Fibroblast of upper back skin (primary cell): ENCODE measurements at places on chromosomes 1 and 21.

DNA sequence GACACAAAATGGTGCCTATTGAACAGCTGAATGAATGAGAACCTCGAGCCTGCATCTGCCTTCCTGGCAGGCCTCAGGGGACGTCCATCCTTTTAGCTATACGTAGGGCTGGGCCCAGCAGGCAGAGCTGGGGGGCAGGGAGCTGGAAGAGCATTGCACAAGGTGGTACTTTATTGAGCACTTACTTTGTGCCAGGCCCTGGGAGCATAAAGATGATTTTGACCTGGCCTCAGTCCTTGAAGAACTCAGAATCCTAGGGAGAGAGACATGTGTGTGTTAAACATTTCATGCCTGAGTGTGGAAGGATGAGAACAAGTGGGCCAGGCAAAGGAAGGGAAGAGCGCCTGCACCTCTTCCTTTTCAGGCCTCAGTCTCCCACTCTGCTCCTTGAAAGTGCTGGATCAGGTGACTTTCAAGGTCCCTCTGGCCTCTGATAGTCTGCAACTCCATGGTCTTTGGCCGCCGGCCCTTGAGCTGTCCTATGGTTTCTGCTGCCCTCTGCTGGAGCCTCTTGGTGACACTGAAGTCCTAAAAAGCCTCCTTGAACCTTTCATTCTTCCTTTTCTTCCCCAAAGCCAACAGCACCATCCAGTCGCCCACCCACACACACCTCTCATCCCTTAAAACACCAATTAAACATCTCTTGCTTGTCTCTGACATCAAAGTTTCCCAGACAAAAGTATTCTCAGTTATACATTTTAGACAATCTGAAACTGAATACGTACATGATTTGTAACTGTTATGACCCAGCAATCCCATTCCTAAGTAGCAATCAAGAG lies 3.5 kb upstream of the PEAR1 start:
- peak; percentile 74 for DNase-seq

- peak; percentile 42 for DNase-seq
Measured at GRCh38 chr1:91830242-91831131, 55.5 kb downstream of the TGFBR3 start.

DNA sequence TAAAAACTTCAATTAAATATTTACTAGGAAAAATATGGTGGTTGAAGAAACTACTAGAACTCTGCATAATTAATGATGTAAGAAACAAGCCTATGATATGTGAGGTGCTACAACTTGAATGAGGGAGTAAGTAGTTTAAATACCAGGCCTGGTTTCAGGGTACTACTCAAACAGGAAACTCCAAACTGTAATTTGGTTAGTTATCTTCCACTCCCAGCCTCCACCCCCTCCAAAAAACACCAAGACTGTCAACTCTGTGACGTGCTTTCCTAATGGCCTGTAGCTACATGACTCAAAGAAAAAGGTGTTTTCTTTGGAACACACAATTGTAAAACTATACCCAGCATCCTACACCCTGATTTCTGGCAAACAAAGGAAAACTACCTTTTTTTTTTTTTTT lies 55.9 kb upstream of the RCC1 start:
- DNase-seq = no peak

GRCh38 chr21:42443181-42443785 lies 39.6 kb downstream of the UBASH3A start:
- DNase-seq = no peak

GRCh38 chr1:229563241-229563640 lies 4.7 kb upstream of the ABCB10 start:
- no peak for DNase-seq

GRCh38 chr21:43925609-43926008 lies 60.6 kb downstream of the AGPAT3 start:
- DNase-seq = no peak

GRCh38 chr1:32791881-32792280 lies 25.3 kb downstream of the YARS1 start:
- peak; percentile 57 for DNase-seq

- DNase-seq = peak; percentile 14
Measured at GRCh38 chr21:15732290-15732995, 2.7 kb downstream of the USP25 start.

- DNase-seq = peak; percentile 51
Measured at GRCh38 chr1:223831755-223832636, 13.8 kb downstream of the TP53BP2 start.

GRCh38 chr1:205542367-205542766 lies 37.9 kb downstream of the CDK18 start:
- no peak for DNase-seq

- no peak for DNase-seq
Measured at GRCh38 chr21:41055266-41055665, 112.7 kb upstream of the BACE2 start.

DNA sequence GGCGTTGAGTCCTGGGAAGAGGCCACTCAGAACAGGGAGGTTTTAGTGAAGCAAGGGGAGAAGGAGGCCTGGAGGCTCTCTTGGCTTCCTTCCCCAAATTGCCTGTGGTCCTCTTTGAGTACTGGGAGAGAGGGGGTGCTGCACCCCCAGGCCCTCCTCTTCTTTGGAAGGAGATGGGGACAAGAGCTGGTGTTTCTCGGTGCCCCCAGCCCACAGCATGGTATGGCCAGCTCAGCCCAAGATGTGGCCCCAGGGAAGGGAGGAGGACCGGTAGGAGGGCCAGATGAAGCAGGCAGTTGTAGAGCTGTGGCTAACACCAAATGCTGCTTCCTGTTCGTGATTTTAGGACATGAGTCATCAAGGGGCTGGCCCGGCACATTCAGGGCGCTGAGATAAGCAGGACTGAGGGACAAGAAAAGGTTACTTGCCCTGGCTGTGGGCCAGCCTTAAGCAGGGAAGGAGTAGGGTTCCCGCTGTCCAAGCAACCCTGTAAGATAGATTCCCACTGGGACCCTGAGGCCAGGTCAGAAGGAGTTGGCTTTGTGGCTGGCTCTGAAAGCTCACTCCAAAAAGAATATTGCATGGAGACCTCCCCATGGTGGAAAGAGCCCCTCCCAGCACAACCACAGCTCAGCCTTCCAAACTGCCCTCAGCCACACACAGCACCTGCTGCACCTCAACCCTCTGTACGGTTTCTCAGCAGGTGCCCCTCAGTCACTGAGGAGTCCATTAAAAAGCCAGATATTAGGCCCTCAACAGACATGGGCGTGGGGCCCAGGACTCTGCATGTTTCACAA lies 4.9 kb upstream of the TNFRSF1B start:
- DNase-seq = peak; percentile 85

DNA sequence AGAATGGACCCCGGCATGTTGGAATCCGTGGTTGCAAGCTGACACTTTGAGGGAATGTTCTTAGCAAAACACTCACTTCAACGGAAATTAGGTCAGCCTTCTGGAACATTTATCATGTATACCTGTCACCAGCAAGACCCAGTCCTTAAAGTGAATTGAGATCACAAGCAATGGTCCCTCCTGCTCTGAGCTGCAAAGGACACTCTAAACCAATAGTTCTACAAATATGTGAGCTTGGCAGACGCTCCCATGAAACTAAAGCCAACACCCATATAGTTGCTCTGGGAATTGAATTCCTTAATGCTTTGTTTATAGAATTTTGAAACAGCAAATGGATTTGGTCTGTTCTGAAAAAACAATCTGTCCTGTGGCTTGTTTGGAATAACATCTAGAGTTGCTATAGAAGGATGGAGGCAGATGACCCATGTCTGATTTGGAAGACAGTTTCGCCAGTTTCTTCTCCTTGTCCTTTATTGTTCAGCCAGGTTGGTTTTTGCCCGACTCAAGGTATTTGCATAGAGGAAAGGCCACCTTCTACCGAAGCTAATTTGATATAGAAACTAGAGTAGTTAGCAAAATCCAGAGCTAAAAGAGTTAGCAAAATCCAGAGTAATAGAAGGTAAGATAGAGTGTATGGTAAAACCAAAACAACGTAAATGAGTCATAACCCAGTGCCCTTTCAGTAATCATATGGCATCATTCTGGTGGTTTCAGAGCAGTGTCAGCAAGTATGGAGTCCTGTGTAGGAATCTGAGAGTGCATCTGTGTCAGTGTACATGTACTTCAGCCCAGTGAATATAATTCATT lies 236.2 kb downstream of the NFIA start:
- DNase-seq = peak; percentile 84

GRCh38 chr1:116360429-116361173 lies 12.4 kb upstream of the ATP1A1 start:
- peak; percentile 19 for DNase-seq

DNA sequence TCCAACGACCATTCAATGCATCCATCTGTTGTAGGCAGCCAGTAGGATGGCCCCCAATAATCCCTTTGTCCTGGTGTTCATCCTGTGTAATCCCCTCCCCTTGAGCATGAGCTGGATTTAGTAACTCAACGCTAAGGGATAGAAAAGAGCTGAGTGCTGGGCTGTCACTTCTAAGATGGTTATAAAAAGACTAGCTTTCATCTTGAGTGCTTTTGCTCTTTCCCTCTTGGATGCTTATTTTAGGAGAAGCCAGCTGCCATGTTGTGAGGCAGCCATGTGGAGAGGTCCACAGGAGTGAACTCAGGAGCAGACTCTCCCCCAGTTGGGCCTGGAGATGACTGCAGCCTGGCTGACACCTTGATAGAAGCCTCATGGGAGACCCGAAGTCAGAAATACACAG lies 401.5 kb downstream of the VAV3 start:
- DNase-seq = no peak

DNA sequence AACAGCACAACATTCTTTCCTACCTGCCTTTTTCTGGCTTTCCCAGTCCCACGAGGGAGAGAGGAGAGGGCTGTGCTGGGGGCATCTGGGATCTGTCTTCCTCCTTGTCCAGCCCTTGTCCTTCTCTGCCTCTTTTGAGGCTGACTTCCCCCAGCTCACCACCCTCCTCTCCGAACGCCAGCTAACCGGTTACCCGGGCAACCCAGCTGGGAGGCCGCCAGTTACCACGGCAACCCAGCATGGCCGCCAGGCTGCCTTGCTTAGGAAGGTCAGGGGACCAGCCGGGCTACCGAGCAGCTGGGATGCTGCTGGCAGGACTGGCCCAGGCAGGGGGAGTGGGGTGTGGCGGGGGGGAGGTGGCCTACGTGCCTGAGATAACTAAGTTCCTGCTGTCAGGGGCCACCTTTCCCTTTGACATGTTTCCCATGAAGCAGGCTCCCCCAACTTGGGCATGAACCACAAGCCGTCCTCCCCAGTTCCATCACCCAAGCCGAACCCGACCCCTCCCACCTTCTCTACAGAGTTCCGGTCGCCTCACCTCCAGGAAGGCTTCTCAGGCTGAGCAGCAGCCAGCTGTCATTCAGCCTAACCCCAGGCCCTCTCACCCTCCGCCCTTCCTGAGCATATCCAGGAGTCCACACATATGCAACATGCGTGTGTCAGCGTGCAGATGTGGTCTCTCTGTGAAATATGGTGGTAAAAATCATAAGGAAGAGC lies 8.7 kb downstream of the PLEKHA6 start:
- DNase-seq = peak; percentile 68

- peak; percentile 13 for DNase-seq
Measured at GRCh38 chr1:197342044-197342565, 74.1 kb downstream of the CRB1 start.

DNA sequence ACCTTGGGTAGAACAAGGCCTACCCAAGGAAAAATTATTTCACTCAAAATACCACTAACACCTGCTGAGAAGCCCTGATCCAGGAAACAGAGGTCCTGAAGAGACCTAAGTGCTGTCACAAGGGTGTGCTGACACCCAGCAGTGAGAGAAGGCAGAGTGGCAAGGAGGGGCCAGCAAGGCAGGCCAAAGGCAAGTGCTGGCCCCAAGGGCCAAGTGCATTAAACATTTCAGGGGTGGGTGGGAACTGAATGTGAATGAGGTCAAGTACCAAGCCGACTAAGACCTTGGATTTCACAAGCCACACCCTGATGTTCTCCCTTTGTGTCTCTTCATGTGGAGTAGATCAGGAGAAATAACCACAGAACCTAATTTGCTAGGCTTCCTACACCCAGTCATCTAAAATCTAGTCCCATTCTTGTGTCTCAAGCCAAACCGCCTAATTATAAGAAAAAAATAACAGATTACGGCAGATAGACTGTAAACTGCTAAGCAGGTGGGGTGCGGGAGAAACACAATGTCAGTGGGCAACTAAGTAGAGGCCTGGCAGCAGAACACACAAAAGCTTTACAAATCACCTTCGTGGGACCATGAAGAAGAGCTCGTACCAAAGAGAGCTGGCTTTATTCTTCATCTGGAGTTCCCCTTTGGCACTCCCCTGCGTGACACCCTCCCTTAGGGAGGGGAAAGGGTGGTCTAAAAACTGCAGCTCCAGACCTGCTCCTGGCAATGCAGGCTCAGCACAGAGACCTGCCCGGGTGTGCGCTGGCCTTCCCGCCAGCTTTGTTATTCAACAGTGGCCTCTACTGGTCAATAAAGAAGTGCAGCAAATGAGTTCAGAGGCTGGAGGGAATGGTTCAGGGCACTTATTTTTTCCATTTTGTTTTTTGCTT lies 8.7 kb downstream of the UBE2G2 start:
- DNase-seq = peak; percentile 58

GRCh38 chr1:52399629-52400028 lies 4.6 kb downstream of the ORC1 start:
- no peak for DNase-seq

- DNase-seq = no peak
Measured at GRCh38 chr1:46580140-46580903, 23.7 kb downstream of the MKNK1 start.

- peak; percentile 41 for DNase-seq
Measured at GRCh38 chr1:54220004-54220811, 20.2 kb downstream of the MRPL37 start.

- peak; percentile 59 for DNase-seq
Measured at GRCh38 chr1:31937300-31938183, 626 bp downstream of the PTP4A2 start.

GRCh38 chr21:29297483-29298347 lies 1.0 kb upstream of the BACH1 start:
- DNase-seq = no peak

DNA sequence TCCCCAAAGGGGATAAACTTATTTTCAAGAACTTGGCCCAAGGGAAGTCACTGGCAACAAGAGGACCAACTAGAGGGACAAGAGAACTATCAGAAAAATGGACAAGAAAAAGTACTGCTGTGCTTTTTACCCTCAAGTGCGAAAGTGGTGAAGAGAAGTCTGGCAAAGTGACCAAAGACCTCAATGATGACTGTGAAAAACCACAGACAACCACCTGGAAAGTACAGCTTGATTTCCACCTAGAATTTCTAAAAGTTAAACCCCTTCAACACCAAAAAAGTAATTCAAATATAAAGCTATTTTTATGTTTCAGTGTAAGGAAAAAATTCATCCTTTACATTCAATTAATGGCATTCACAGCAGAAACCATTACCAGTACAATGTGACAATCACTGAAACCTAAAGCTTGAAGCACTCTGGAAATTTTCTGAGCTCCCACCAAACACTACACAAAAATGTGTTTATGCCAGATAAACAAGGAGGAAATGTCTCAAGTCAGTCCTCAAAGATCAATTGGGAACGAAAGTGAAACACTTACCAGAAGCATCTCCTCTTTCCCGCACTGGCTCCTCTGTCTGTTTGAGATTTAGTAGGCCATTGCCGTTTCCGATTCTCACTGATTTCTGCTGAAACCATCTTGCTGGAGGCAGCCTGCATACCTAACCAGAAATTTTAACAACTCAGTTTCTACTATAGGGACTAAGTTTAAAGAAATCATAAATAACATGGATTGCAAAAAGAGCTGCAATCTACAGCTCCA lies 8.3 kb downstream of the SDE2 start:
- DNase-seq = no peak

GRCh38 chr1:90671251-90671650 lies 45.9 kb downstream of the BARHL2 start:
- DNase-seq = no peak

- peak; percentile 71 for DNase-seq
Measured at GRCh38 chr1:7454895-7455784, 316.0 kb upstream of the VAMP3 start.
